ENCODE measurements at places on chromosomes 2 and 18.

GRCh38 chr2:127066942-127067341 is 40.0 kb downstream of the BIN1 start:
- DNase-seq = no peak

DNA sequence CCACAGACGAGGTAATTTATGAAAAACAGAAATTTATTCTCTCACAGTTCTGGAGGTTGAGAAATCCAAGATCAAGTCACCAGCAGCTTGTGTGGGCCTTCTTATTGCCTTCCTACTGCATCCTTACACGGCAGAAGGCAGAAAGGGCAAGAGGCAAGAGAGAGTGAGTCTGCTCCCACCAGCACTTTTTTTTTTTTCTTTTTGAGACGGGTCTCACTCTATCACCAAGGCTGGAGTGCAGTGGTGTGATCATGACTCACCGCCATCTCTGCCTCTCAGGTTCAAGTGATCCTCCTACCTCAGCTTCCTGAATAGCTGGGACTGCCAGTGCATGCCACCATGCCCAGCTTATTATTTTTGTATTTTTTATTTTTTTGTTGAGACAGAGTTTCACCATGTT is 78.5 kb upstream of the HK2 start:
- no peak for DNase-seq

GRCh38 chr2:59276917-59277316 is 1035.8 kb upstream of the FANCL start:
- no peak for DNase-seq

DNA sequence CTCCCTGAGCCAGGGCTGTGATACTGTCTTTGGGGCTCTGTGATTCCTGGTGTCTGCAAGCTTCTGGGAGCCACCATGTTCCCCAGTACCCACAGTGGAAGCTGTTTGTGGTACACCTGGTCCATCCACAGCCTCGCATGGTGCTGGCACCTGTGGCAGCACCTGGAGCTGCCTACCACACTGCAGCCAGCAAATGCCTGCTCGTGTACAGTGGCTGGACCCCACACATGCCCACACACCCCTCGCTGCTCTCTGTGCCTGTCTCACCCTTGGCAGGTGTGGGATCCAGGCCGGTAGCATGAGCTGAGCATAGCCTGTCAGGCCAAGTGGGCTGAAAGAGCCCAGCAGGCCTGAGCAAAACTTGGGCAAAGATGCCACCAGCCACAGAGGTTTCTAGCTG is 41.8 kb upstream of the CSRNP3 start:
- DNase-seq = no peak

- DNase-seq = no peak
These were observed 152.9 kb downstream of the ARHGAP28 start for GRCh38 chr18:6882401-6882800.

Measured in CD4-positive, alpha-beta T cell treated with Interleukin-6 for 4 hours (primary cell).